ENCODE measurements at places on chromosomes 4 and X.
A peak's percentile ranks its signal among the peaks of the same experiment; 100 is the strongest.

DNA sequence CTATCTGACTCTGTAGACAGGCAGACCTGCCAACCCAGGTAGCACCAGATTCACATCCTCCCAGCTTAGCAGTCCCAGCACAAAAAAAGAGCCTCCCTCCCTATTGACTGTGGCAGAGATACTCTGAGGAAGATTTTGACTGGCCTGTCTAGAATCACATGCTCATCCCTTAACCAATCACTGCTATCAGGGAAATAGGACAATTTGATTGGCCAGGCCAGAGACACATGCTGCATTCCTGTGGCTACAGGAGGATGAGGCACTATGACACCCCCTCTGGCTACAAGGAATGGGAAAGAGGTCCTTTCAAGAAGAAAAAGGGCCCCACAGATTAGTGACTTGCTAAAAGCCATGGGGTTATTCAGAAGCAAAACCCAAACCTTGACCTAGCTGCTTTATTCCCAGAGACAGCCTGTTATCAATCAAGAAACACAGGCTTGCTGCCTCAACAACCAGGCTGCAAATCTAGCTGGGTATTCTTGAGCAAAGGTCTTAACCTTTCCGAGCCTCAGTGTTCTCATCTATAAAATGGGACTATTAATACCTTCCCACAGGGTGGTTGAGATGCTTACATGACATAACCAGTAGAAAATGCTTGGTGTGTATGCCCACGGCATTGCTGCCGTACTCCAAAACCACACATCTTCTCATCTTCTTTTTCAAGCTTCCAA, 147.6 kb downstream of the BCOR start:
- DNase-seq = no peak

DNA sequence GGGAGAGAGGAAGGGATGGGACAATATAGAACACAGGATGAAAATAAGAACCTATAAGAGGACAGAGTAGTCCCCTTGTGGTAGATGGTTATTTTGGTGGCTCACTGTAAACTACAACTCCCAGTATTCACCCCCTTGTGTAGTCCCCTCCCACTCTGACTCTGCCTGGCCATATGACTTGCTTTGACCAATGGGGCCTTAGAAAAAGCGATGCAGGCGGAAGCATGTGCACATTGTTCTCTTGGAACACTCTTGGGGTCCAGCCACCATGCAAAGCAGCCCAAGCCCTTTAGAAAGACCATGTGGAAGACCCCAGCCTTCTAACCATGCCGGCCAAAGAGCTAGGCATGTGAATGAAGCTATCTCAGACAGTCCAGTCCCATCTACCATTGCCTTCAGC, 415.0 kb downstream of the BCOR start:
- no peak for DNase-seq

- DNase-seq = no peak
Measured at GRCh38 chr4:168648929-168649328, 152.1 kb downstream of the PALLD start.

DNA sequence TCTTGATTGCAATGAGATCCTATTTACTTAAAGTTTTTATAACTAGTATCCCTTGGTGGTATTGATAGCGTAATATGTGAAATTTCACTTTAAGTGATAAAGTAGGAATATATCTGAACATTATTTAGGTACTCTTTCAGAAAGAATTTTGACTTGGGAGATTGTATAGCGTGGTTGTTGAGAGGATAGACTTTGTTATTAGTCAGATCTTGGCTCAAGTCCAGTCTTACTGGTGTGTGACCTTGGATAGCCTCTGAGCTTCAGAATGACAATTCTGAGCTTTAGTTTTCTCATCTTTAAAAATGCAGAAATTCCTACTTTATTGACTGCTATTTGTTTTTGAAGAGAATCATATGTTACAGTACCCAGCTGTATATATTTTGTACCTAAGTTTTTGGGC, 32.6 kb downstream of the DCK start:
- no peak for DNase-seq

DNA sequence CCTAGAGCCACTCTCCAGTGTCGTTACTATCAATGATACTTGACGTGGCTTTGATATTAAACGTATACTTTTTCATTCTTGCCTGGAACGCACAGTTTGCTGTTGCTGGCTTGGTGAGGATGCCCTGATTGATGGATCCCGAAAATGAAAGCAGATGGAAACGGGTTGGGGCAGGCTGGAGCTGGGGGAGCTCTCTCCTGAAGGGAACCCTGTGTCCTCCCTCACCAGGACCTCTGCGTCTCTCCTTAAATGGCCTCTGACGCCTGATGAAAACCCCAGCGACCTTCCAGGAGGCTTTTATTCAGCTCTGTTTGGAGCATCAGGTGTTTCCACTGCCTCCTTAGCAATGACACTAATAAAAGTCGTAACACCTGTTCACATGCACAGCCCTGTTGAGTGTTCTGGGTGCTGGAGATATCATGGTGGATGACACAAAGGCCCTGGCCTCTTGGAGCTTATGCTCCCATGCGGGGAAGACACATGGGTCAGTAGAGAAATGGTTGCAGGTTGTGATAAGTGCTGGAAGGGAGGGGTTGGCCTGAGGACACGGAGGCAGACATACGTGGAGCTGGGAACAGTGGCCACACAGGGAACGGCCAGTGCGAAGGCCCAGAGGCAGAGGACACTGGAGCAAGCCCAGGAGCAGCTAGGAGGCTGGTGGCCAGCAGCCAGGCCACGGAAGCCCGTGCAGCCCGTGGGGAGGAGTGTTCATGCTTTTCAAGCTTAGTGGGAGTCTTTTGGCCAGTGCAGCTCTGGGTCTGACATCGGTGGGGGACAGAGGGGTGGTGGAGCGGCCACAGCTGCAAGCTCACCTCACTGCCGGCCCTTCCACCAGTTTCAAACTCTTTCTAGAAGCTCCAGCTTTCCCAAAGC, 7.5 kb downstream of the MSANTD1 start:
- DNase-seq = no peak

- no peak for DNase-seq
Measured at GRCh38 chrX:117987373-117987772, 129.2 kb downstream of the KLHL13 start.

- DNase-seq = no peak
Measured at GRCh38 chr4:113472864-113473263, 288.7 kb downstream of the CAMK2D start.

DNA sequence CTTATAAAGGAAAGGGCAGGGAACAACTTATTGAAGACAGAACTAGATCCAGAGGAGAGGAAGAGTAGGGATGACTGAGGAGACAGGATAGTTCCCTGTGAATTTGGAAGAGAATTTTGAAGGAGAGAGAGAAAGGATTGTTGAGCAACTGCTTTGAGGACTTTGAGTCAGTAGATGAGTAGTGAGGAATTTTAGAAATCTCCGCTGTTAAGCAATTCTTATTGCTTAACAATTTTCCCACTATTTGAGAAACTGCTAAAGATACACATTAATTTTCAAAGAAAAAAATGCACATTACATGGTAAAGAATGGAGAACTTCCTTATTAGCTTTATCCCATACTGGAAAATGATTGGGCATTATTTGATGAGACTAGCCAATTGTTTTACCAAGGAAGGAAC, 116.3 kb upstream of the NRK start:
- no peak for DNase-seq

- no peak for DNase-seq
Measured at GRCh38 chr4:930028-930551, 2.0 kb downstream of the GAK start.

DNA sequence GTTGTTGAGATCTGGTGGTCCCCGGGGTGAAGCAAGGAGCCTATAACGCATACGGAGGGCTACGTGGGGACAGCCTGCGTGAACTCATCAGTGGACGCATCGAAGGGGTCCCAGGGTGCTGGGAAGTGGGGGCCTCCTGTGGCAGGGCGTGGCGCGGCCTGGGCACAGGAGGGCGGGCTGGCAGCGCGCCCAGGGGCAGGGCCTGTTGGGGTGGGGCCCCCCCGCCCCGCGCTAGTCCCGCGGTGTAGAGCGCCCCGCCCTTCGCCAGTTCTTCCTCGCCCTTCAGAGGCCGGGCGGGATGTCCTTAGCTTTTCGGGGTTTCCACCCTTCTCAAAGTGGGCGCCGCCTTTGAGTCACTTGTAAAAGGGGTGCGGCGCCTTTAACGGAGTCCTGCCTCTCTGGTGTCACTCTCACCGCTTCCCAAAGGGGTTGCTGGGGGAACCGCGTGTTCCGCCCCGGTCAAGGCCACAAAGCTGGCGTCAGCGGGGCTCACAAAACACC, 632 bp downstream of the PLP2 start:
- peak; percentile 54 for DNase-seq

DNA sequence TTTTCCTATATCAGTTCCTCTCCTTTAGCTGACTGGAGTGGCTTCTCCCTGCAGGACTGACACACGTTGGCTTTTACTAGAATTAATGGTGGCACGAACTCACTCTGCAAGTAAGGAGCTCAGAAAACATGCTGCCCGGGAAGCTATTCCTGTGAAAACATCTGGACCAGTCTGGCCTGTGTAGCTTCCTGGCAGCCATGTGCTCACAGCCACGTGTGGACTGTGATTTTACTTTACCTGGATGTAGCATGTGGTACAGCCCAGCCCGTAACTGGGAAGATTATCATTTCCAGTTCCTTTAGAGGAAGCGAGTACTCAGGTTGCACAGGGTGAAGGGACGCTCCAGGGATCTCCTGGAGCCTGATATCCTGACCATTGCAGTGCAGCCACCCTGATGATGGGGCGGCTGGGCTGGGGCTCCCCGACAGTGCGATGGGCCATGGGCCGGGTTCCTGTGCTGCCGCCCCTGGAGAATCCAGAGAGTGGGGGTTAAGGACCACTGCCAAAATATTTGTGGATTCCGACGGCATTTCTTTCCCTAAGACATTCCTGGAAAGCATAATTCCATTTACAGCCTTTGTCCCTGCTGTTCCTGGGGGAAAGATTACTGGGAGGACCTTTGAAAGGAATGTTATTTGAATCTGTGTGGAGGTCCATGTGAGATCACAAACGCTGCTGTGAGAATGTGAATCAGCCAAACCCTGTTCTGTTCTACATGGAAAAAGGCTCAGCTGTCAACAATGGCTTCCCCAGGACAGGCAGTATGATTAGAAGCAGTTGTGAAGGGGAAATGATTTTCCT, 35.0 kb downstream of the PROM1 start:
- DNase-seq = no peak

DNA sequence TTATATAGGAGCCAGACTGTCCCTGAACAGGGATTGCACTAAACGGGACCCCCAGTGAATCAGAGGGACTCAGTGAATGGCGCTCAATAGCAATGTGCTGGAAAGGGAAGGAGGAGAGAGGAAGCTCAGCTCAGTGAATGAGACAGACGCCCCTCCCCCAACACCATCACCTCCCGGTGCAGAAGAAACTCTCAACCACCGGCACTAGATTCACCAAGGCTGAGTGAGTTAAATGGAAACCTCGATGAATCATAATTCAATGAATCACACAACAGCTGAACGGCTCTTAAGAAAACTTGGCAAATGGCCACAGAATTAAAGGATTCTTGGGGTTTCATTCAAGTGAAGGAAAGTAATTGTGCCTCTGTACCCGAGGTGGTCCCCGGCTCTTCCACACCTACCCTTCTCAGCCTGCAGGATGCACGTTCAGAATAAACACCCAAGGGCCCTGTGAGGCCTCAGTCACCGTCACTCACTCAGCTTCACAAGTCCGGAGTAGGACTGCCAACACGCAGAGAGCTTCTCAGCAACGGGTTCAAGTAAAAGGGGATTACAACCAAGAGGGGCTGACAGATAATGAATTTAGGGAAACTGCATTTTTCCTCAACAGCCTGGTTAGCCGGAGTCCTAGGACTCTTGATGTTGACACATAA, 29.3 kb downstream of the CRMP1 start:
- DNase-seq = peak; percentile 48

DNA sequence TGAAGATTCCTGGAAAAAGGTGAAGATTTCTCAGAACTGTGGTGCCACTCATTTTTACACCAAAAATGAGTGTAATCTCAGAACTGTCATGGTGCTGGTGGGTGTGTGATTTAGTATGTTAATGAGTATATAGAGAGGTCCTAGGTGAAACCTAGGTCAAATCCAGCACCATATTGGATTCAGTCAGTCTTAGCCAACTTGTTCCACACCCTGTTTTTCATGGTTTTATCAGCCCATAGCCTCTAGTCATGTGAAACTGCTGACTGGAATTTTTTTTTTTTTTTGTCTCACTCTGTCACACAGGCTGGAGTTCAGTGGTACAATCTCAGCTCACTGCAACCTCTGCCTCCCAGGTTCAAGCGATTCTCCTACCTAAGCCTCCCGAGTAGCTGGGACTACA, 58.0 kb downstream of the LAS1L start:
- no peak for DNase-seq

DNA sequence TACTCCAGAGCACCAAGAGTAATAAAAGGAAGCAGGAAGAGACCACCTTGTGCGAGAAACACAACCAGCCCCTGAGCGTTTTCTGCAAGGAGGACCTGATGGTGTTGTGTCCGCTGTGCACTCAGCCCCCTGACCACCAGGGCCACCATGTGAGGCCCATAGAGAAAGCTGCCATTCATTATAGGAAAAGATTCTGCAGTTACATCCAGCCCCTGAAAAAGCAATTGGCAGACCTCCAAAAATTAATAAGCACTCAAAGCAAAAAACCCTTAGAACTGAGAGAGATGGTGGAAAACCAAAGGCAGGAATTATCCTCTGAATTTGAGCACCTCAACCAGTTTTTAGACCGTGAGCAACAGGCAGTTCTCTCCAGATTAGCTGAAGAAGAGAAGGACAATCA, 5.7 kb downstream of the TRIM75 start:
- no peak for DNase-seq

- no peak for DNase-seq
Measured at GRCh38 chr4:162535121-162535520, 371.3 kb upstream of the FSTL5 start.

DNA sequence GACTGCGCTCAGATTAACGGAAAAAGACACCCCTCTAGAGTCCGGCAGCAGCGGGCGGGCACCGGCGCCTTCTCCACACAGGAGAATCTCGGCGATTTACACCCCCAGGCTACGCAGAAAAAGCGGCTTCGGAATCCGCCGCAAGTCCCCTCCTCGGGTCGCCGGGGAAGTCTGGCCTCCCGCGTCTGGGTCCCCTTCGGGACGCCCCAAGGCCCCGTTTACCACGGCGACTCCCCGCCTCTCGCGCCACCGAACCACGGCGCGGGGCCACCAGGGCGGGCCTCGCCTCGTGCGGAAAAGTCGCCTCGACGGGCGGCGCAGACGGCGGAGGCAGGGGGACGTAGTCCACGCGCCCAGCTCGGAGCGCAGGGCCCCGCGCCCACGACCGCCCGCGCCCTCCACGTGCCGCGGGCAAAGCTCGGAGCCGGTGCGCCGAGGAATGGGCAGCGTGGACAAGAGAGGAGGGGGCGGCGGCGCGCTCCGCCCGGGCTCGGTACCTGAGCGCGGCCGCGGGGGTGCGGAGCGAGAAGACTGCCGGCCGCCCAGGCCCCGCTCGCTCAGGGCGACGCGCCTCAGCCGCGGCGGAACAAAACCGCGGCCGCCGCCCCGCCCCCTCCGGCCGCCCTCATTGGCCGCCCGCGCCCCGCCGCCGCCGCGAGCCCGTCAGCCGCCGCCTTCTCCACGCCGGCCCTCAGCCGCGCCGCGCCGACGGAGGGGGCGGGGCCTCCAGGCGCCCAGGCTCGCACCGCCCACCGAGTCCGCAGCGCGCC, at the start of gene FAM53A:
Gene FAM53A (minus strand): TSS at position 578 of the 770 bp plus-strand sequence. CDS start 15,572 bp downstream, outside the sequence.
- peak; percentile 92 for DNase-seq

DNA sequence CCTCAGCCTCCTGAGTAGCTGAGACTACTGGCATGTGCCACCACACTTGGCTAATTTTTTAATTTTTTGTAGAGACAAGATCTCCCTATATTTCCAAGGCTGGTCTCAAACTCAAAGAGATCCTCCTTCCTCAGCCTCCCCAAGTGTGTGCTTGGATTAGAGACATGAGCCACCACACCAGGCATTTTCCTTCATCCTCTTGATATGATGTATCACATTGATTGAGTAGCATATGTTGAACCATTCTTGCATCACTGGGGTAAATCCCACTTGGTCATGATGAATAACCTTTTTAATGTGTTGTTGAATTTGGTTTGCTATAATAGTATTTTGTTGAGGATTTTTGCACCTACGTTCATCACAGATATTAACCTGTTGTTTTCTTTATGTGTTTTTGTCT, 24.2 kb upstream of the PPM1K start:
- no peak for DNase-seq
